CD4-positive, alpha-beta T cell treated with Interleukin-12 subunit alpha and Interleukin-12 subunit beta, for 1 hour (primary cell): ENCODE measurements at places on chromosomes 4 and X.

DNA sequence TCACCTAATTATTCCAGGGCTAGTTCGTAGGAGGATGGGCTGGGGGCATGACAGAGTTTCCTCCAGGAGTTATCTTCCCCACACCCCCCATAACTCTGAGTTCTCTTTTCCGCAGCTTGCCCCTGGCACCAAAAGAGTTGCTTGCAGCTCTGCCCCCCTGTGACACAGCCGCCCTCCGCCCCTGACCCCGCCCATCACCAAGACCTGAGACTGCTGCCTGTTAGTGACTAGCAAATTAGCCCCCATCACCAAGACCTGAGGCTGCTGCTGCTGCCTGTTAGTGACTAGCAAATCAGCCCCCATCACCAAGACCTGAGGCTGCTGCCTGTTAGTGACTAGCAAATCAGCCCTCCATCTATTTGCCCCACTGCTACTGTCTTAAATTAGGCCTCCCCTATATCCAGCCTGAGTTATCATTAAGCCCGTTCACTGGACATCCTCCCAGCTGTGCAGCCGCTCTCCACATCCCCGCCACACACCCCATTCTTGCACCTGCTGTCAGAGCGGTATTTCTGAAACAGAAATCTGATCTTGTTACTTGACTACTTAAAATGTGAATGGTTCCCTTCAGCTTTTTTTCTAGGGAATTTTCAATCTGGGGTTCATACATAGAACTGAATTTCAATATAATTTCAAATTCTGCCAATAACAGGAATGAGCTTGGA lies 1.5 kb upstream of the PAPSS1 start:
- DNase-seq = peak; percentile 50

DNA sequence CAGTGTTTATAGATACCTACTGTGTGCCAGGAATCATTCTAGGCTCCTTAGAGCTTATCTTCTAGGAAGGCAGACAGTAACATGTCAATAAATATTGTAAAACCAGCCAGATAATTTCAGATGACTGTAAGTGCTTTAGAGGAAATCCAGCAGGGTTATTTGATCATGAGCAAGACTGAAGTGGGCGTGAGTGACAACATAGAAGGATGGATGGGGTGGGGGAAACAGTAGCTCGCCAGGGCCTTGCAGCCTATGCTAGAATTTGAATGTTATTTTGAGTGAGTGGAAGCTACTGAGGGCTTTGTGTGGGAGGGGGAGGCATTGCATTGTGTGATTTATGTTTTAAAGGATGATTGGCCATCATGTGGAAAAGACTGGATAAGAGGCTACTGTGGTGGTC lies 6.7 kb downstream of the SRD5A3 start:
- DNase-seq = no peak

DNA sequence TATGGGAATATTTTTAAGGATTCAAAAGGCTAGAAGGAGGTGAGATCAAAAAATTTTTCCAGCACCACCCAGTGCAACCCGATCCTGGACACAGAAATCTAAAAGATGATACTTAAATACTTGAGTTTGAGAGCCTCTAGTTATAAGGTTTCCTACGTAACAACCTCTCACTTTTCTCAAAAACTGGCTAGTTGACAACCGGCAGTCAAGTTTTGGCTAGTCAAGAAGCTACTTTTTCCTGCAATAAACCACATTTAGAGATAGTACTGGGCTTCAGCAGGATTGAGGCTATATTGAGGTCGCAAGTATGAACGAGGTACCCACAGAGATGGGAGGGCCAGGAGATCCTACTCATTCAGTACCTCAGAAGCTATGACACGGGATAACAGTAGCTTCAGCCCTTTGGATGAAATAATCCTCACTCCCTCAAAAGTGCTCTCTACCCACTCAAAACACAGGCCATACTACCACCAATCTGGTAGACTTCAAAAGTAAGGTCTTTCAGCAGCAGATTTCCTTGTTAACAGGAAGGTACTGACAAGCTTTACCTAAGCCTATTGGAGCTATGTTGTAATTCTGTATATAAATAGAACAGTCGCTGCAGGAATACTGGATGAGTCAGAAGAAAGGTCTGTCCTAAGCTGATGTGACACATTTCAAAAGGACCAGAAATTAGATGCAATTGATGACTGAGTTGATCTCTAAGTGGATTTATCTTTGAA lies 1.5 kb upstream of the TSPAN5 start:
- DNase-seq = no peak

GRCh38 chr4:141350122-141350905 lies 129.6 kb downstream of the ZNF330 start:
- no peak for DNase-seq

- no peak for DNase-seq
These were observed 121.3 kb upstream of the PJA1 start for GRCh38 chrX:69286565-69286906.

DNA sequence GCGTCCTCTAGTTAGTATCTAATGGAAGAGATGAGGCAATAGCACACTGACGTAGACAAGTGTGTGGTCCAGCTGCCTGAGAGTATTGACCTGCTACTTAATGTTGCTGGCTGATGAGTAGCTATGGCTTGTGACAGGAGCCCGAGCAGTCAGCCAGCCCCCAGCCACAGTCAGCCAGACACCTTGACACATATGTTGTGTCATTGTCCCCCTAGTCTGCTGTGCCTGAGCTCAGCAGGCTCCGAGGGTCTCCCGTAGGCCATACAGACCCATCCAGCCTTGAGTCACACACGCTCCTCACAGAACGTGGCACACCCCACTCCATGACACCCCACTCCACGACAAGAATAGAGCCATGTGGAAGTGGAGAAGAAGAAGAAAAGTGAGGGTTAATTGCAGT lies 362.1 kb downstream of the UNC5C start:
- no peak for DNase-seq

- no peak for DNase-seq
These were observed 21.5 kb upstream of the LARP1B start for GRCh38 chr4:128039568-128039967.

GRCh38 chr4:17511509-17511949 lies 361 bp downstream of the QDPR start:
- no peak for DNase-seq

GRCh38 chrX:151680805-151681204 lies 14.5 kb upstream of the PRRG3 start:
- peak; percentile 43 for DNase-seq

GRCh38 chr4:1517592-1518411 lies 111.6 kb upstream of the NKX1-1 start:
- no peak for DNase-seq

DNA sequence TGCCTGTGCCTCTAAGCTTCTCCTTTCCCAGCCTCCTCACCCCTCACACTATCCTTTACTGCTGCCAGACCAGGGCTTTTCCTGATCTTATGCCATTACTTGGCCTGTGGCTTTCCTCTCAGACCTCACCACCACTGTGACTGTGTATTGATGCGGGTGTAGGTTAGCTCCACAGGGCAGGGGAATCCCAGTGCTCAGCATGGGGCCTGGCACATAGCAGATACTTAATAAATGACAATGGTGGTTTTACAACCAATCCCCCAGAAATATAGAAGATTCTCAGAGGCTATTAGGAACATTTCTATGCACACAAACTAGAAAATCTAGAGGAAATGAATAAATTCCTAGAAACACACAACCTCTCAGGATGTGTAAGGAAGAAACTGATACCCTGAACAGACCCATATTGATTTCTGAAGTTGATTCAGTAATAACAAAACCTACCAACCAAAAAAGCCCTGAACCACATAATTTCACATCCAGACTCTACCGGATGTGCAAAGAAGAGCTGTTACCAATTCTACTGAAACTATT lies 129.6 kb upstream of the QRFPR start:
- no peak for DNase-seq

GRCh38 chr4:66373268-66373667 lies 703.0 kb upstream of the EPHA5 start:
- no peak for DNase-seq

DNA sequence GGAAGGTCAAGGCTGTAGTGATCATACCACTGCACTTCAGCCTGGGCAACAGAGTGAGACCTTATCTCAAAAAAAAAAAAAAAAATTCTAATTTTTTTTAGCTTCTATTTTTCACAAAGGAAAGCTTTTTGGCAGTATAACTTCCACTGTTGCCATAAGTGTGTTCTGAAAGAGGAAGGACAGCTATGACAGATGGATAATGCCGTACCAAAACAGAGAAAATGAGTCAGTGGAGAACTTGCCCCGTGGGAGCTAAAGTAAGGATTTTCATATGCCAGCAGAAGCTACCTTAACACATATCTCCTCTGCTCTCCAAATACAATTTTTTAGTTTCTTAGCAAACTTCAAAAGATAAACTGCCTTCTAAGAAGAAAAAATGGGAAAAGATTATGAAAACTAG lies 43.7 kb downstream of the RPS3A start:
- no peak for DNase-seq

DNA sequence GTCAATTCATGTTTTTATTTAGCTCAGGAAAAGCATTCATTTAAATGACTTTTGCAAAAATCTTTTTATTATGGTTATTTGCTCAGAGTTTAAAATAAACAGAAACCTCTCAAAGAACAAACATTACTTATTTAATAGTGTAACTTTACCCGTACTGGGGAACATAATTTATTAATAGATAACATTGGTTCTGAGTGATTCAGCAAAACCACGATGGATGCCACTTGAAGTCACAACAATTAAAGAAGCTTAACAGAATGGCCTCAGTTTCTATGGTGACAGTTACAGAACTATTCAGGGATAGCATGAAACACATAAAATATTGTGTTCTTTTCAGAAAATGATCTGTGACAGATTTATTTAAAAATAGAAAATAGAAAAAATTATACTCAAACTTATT lies 368.7 kb downstream of the CCSER1 start:
- no peak for DNase-seq

GRCh38 chrX:129831091-129831885 lies 12.4 kb downstream of the ZDHHC9 start:
- DNase-seq = no peak

DNA sequence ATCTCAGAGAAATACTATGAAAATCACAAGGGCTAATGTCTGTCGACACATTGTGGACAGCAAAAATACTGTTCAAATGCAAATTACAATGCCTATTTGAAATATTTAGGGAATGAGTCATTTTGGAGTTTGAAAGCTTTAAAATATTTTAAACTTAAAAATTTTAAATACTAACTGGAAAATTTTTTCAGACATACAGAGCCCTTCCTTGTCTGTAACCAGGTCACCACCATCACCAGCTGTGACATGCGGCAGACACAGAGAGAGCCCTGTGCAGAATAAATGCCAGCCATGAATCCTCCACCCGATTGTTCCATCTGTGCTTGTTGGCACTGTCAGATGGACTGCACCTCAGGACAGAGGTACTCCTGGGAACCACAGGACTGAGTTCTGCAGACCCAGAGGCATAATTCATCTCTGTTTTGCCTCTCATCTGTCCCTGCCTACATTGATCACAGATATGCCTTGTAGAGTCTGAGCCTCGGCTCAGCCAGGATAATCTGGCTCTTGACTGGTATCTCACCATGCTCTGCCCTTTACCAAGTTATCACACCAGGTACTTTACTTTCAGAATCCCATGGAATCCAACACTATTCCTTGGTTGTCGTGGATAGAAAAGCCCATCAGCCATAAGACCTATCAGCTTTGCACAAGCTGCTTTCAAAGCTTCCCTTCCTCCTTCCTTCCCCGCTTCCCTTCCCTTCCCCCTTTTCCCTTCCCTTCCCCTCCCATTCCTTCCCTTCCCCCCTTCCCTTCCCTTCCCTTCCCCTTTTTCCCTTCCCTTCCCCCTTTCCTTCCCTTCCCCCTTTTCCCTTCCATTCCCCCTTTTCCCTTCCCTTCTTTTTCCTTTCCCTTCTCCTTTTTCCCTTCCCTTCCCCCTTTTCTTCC lies 67.2 kb downstream of the TBC1D9 start:
- no peak for DNase-seq

DNA sequence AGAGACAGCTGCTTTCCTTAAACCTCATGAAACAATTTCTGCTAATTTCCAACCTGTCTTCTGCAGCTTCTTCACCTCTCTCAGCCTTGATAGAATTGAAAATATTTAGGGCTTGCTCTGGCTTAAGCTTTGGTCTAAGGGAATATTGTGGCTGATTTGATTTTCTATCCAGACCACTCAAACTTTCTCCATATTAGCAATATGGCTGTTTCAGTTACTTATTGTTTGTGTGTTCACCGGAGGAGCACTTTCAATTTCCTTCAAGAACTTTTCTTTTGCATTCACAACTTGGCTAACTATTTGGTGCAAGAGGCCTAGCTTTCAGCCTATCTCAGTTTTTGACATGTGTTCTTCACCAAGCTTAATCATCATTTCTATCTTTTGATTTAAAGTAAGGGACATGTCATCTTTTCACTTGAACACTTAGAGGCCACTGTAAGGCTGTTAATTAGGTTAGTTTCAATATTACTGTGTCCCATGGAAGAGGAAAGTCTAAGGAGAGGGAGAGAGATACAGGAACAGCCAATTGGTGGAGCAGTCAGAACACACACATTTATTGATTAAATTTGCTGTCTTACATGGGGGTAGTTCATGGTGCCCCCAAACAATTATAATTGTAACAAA lies 213.2 kb downstream of the RASL11B start:
- DNase-seq = no peak
